H9 (cell line): ENCODE measurements at places on chromosomes 6 and 20. TPM values are rescaled to one million over a fixed set of nuclear protein-coding genes. Genes with fewer than 3 reads are reported as not detected.

Gene LPIN3
- total RNA-seq: 3.8 and 4.2 TPM in 2 replicates

DNA sequence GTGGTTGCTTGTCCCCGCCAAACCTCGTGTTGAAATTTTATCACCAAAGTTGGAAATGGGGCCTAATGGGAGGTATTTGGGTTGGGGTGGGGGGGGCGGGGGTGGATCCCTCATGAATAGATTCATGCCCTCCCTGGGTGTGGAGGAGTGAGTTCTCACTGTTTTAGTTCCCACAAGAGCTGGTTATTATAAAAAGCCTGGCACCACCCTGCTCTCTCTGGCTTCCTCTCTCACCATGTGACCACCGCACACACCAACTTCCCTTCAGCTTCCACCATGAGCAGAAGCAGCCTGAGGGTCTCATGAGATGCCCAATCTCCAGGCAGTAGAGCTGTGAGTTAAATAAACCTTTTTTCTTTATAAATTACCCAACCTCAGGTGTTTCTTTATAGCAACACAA, 111.3 kb downstream of the PRDM1 start:
- DNase-seq: no peak

- no peak for DNase-seq
These were observed 407.5 kb upstream of the PLCB4 start for GRCh38 chr20:8661229-8661952.

GRCh38 chr6:80862756-80863155, 756.3 kb downstream of the BCKDHB start:
- no peak for DNase-seq

DNA sequence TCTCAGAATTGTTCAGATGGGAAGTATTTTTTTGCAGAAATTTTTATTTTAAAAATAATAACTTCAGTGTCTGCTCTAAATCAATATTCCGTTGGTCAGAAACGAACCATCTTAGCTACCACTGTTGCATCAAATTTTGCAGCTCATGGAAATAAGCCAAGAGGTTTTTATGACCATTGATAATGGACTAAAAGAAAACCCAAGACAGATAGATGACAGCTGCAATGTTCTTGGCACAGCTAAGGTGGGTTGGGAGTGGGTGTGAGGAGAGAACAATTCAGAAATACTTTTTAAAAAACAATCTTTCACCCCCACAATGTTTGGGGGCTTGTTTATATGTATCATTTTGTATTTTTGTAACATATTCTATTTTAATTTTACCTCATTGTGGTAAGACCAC, 121.1 kb downstream of the PDE7B start:
- DNase-seq: no peak

DNA sequence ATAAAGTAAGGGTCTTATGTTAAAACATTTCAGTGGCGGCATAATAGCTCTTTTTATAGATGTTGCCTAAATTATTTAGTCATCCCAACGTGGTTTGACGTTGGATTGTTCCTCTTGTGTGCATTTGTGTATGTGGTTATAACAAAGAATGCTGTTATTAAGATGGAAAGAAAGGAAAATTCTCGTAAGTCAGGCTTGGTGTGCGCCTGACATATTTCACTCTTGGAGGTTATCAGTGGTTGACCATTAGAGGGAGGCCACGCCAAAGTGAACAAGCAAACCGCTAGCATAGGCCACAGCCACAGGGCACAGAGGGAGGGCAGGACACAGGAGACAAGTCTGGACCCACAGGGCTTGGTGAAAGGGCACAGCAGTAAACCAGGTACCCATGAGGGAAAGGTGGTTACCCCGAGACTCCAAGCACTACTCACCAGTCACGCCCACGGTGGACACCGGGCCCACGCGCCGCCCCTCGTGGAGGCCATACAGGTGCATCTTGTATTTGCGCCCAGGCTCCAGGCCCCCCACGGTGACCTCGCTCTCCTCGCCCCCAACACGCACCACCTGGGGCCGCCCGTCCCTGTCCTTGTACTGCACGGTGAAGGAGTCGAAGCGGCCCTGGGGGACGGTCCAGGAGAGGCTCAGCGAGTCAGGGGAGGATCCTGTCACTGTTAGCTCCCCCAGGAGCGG, 22.9 kb downstream of the CYP21A2 start:
- DNase-seq: no peak
